ENCODE measurements at places on chromosomes 5 and 9.

DNA sequence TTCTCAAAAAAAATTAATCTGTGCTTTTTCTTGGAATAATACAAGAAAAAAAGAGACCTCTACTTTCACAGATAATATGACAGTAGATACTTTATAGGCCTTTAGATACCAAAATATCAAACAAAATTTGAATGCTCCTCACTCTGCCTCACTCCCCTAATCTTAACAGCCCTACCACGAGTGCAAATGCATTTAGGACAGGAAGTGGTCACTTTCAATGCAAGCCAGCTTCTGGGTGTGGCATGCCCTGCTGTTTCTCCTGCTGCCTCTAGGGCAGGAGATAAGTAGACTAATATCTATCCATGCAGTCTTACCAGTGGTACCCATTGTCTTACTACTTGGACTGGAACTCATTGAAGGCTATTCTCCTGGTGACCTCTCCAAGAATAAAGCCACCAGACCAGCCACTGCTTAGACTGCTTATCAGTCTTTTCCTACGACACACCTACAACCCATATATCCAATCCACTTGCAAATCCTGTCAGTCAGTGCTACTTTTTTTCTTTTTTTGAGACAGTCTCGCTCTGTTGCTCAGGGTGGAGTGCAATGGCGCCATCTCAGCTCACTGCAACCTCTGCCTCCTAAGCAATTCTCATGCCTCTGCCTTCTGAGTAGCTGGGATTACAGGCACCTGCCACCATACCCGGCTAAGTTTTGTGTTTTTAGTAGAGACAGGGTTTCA, 23.0 kb downstream of the FRRS1L start:
- DNase-seq: no peak

- no peak for DNase-seq
Observed at GRCh38 chr9:17927616-17928015, 348.8 kb downstream of the SH3GL2 start.

DNA sequence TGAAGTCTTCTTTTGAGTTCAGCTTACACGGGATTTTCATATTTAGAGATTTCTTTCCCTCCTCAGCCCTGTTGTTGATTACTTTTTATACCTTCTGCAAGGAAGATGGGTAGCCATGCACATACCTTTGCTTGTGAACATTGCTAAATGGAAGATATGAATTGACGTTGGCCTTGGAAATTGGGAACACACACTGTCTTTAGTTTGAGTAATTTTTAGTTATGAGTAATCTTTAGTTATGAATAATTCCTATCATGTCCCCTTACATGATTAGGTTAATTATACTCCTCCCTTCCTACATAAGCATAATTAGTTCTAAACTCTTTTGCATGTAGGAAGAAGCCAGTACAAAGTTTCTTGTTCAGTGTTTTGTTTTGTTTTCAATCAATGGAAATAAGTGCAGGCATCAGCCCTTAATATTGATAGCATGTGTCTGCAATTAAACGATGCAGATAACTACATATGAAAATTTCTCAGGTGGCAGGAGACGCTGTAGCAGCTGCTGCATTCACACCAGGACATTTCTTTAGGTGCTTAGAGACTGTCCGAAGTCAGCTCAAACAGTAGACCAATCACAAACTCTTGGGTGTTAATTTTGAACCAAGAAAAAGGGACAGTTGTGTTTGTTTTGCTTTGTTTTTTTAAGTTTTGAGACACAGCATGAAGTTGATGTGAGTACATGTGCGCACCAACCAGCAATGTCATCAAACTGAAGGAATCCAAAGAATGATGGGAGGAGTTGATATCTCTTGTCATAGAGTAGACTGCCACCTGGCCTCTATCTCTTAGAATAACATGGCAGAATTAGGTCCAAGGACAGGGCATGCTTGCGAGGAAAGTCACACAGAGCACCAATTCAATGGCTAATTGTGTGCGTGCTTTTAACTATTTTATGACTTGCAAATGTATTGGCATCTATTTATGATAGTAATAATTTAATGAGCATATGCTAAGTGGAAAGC, 51.4 kb downstream of the SMARCA2 start:
- no peak for DNase-seq

GRCh38 chr9:135087489-135087792, at the start of gene OLFM1:
Gene OLFM1 (plus strand): TSS chr9:135087668. CDS start chr9:135087990, 322 bp downstream.
- no peak for DNase-seq

GRCh38 chr5:165004175-165004574, 1498.8 kb downstream of the MAT2B start:
- no peak for DNase-seq

GRCh38 chr9:68536876-68537615, 3.6 kb downstream of the TMEM252 start:
- no peak for DNase-seq

DNA sequence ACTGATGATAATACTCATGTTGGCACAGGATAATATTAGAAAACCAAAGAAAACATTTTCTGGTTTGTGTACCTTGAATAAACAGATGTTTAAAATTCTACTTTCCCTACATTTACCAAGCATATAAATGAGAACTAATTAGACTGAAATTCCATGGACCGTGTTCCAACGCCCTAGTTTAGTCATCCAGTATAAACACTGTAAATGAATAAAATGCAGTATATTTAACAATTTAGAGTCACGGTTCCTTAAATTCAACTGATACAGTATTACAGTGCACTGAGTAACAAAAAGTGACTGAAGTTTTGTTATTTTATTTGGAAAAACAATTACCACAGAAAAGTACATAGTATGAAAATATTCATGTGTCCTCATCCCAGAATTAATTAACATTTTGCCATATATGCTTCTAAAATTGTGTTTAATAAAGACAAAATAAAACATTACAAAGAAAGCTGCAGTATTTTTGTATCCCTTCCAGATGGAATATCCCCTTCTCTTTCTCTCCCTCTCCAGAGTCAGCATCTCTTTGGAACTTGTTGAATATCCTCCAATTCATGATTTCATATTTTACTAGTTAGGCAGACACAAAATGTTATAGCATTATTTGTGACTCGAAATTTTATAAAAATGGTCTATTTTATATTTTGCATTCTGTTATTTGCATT, 112.5 kb downstream of the HMHB1 start:
- no peak for DNase-seq

- DNase-seq: no peak
Observed at GRCh38 chr5:177373806-177374205, 10.4 kb upstream of the SLC34A1 start.

DNA sequence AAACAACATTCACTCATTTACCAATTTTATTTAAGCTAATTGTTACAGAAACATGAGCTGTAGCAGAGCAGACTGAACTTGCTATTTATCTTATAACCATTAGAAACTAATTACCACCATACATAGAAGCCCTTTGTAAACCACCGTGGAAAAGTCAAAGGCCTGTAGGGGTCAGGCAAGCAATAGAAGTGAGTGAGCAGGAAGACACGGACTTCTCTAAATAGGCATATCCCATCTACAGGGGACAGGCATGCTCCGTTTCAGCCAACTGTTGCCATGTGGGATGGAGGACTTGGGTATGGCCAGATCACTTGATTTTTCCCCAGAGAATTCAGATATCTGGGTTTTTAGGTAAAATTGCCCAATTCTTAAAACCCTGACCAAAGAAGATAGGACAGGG, 44.8 kb downstream of the PRRC1 start:
- no peak for DNase-seq

- no peak for DNase-seq
Observed at GRCh38 chr5:4662756-4663155, 477.4 kb upstream of the ADAMTS16 start.

- no peak for DNase-seq
Observed at GRCh38 chr5:79202076-79202475, 33.9 kb upstream of the JMY start.

- DNase-seq: peak; percentile 64
Observed at GRCh38 chr5:99060306-99061261, 131.8 kb upstream of the CHD1 start.

DNA sequence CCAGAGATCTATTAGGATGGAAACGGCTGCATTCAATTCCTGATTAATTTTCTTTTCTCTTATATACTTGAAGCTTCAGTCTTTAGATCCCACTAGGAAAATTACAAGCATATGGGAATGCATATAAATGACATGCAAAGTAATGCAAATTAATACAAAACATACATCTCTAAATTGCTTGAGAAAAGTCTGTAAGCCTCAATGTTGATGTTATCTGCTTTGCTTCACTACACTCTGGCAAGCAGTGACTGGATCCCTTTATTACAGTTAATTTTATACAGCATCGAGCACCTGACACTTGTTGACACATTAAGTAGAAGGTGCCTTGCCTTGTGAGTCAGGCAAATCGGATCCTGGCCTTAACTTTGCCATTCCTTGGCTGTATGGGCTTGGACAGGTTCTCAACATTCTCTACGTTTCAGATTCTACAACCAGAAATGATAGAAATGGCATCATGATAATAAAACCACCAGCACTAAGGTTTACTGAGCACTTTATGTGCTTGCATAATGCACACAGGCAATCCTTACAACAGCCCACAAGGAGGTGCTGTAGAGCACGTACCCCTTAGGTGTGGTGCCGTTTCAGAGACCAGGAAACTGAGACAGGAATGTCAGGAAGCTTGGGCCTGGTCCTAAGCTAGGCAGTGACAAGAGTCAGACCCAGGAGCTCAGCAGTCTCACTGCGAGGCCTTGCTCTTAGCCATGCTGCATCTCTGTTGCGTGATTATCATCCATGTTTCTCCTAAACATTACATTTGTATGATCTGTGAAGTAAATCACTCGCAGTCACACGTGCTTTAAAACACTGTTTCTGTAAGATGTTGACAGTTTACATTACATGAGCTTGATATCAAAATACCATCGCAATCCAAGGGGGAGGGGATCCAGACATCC, 2.7 kb downstream of the GCNT4 start:
- peak; percentile 37 for DNase-seq

DNA sequence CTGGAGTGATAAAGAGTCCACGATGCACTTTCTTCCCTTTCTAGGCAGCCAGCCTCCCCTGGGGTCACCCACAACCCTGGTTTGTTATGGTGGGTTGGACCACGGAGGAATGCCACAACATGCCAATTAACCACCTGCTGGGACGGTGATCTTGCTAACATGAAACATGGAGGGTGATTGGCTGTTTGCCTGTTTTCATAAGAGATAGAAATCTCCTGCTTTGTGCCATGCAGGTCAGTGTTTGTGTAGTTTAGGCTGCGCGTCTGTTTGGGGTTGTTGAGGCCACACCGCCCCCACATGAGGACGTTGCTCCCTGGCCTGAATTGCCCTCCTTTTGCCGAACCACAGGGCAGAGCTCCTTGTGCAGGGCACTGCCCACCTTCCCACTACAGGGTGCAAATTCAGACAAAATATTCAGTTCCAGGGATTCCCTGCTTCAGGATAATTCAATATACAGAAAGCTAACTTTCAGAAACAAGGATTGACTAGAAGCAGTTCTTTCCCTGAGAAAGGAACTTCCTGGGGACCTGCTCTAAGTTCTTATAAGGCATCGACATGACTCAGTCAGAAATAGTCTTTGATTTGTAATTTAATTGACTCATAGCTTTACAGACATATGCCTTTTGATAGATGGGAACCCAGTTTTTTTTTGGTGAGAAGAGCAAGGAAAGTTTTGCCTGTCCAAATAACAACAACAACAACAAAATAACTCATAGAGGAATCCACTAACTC, 427.6 kb downstream of the GADD45G start:
- DNase-seq: no peak

- no peak for DNase-seq
Observed at GRCh38 chr5:154782812-154783592, 27.8 kb downstream of the LARP1 start.

- DNase-seq: no peak
Observed at GRCh38 chr5:139134906-139135305, 63.3 kb downstream of the SIL1 start.

- no peak for DNase-seq
Observed at GRCh38 chr5:58127255-58128220, 332.3 kb downstream of the PLK2 start.

- no peak for DNase-seq
Observed at GRCh38 chr5:4572311-4573100, 567.6 kb upstream of the ADAMTS16 start.

DNA sequence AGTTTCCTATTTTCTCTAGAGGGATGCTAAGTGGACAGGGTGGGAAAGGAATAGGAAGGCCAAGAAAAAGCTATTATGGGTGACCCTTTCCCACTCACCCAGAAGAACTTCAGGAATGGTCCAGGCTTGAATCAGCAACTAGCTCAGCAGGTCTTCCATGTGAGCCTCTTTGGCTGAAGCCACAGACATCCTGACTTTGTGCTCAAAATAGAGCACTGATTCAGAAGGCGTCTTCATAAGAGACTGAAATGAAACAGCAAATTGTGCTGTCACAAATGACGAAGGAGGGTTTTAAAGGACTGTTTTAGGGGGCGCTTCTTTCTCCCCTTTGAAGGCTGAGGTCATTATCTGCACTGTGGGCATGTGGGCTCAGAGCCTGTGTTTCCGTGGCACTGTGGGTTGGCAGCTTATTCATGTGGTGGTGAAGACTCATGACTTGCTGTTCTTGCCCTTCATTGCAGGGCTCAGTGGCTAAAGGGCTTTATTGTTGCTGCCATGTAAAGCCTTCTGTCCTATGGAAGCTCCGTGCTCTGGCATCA, 65.8 kb upstream of the NFIL3 start:
- DNase-seq: no peak

GRCh38 chr9:129455151-129455995, 165.5 kb downstream of the C9orf50 start:
- DNase-seq: no peak

DNA sequence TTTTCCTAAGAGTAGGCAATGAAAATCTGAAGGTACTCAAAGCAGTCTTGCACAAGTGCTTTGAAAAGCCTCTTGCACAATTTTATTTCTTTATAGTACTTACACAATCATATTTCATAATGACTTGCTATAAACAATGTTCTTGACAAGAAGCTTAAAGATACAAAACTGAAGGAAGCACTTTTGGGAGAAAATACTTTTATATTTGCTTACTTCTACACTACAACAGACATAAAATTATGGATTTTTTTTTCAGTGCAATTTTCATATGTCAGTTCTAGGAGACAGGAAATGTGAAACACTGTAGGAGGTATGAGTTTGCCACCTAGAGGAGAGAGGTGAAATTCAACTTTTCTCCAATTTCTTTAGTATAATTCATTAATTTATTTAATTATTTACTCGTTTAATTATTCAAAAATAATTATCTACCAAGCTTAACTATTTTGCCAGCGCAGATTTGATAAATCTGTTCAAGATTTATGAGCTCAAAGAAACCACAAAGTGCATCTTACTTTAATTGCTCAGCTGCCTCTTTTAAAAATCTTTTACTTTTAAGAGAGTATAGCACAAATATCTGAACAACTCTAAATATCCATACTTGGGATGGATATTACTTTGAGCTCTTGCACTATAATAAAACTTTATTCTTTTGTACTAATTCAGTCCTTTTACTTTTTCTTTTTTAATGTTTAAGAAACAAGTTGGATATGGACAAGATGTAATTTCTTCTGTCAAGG, 29.0 kb upstream of the CDKN2B start:
- DNase-seq: no peak
